ENCODE measurements at places on chromosomes 7 and 10.

GRCh38 chr10:16182688-16183087, 254.1 kb upstream of the PTER start:
- DNase-seq: no peak

DNA sequence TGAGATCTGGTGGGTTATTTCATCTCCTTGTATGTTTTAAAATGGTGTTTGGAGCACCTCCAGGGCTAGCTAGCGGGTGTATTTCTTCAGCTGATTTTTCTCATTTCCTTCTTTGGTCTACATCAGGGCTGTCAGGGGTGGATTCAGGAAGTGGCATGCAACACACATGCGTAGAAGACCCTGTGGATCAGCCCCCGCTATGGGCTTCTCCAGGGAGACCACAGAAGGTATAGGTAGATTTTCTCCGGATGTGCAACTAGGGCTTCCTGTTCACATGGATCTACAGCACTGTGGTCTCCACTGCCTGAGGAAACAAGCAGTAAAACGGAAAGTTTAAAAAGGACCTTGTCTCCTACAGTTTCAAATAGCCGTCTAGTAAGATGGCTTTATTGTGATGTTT, 10.4 kb downstream of the NUB1 start:
- DNase-seq: no peak

DNA sequence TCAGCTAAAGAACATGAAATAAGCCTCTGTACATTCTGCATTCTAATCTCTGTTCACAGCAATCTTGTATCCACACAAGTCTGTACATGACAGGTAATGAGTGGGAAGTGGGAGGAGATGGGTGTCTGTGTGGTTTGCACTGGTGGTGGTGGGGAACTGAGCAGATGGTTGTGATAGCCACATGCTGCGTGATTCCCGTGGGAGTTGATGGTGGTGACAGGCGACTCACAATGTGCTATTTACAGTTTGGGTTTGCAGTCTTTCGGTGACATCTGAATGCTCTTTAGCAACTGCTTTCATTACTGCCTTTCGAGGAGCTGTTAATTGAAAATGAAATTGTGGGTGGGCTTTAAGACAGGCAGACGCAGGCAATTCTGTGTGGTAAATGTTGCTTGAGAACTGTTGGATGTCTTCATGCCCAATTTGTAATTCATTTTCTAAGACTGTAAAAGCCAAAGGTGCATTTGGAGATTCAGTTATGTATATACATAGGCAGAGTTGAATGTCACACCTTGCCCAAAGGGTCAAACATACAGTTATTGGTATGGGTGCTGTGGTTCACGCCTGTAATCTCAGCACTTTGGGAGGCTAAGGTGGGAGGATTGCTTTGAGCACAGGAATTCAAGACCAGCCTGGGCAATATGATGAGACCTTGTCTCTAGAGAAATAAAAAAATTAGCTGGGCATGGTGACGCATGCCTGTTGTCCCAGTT, 308.2 kb downstream of the AUTS2 start:
- no peak for DNase-seq

- no peak for DNase-seq
These were observed 1.7 kb upstream of the PRKCQ start for GRCh38 chr10:6581778-6582228.

- no peak for DNase-seq
These were observed 6.7 kb downstream of the SKIDA1 start for GRCh38 chr10:21518641-21519396.

DNA sequence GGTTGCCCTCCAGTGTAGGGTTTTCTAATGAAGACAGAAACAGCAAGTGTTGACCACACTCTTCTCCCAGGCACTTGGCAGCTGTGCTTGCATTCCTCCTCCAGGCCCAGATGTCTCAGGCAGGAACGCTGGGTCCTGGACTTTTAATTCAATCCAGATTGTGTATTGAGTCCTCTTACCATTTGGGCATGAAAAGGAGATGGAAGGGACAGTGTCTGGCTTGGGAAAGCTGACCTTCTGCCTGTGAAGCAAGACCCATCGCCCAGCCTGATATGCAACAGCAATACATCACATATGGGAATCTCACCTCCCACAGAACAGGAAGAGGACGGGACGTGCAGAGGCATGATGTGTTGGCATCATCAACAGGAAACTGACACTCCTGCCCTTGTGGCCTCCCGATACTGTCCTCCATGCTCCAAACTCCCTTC, 174.4 kb upstream of the LYZL2 start:
- DNase-seq: no peak

DNA sequence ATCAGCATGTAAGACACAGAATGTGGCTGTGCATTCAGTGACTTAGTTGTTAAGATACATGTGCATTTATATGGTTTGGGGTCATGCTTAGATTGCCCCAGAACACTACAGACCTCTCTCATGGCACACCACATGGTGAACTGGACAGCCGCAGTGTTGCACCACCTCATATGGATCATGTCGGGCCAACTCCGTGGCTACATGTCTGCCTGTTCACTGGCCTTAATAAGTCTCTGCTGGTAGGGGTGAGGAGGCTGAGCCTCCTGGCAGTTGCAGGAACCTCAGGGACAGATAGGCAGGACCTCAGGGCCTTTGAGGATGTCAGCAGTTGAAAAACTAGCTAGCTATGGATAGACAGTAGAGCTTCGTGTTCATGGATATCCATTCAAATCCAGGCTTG, 751.0 kb downstream of the GRID1 start:
- DNase-seq: no peak

GRCh38 chr7:93949423-93949822, 27.9 kb downstream of the GNG11 start:
- DNase-seq: no peak

GRCh38 chr7:158175779-158176178, 411.8 kb downstream of the PTPRN2 start:
- no peak for DNase-seq

DNA sequence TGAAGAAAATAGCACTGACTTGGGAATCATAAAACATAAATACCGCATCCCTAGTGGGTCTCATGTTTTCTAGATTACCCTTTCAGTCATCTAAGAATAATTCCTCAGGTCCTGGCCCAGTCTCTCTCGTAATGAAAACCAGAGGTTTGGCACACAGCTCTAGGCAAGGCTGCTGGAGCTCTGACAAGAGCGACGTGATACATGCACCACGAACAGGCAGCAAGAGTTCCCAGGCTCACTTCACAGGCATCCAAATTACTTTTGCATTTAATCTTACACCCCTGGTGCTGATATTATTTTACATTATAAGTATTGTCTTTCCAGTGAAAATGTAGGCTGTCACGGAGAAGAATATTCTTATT, 105.2 kb downstream of the THSD7A start:
- peak; percentile 27 for DNase-seq

GRCh38 chr7:5284304-5285281, 1.9 kb downstream of the SLC29A4 start:
- peak; percentile 71 for DNase-seq

GRCh38 chr7:134327896-134328295, 11.2 kb upstream of the SLC35B4 start:
- no peak for DNase-seq

GRCh38 chr10:16360001-16360400, 76.8 kb upstream of the PTER start:
- no peak for DNase-seq

- DNase-seq: no peak
These were observed 245.1 kb downstream of the STK31 start for GRCh38 chr7:23955145-23955544.

GRCh38 chr7:130927062-130927461, 193.1 kb upstream of the KLF14 start:
- DNase-seq: no peak

GRCh38 chr10:111762114-111762513, 421.5 kb downstream of the GPAM start:
- DNase-seq: no peak
